ENCODE measurements at places on chromosomes 11 and 22. TPM values are rescaled to one million over a fixed set of nuclear protein-coding genes. Genes with fewer than 3 reads are reported as not detected.

Gene PLA2G6
- 3.5 TPM for total RNA-seq

GRCh38 chr11:76243193-76243956, 37.1 kb upstream of the WNT11 start:
- DNase-seq: no peak

Gene TP53I11
- 2.7 TPM for total RNA-seq

DNA sequence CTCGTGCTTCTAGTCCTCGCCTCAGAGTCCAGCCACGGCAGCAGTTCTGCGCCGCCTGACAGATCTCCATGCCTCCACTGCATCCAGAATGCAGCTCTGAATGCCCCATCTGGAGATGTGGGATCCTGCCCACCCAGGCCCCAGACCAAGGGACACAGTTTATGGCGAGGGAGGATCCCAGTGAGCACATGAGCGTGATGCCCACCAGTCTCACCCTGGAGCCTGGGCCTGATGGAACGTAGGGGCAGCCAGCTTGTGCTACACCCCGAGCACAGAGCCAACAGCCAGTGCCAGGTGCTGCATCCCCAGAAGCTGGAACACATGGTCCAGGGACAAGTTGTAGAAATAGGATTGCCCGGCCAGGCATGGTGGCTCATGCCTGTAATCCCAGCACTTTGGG, 10.4 kb downstream of the IGLL1 start:
- no peak for DNase-seq

Gene LRRC4C
- total RNA-seq: not detected

DNA sequence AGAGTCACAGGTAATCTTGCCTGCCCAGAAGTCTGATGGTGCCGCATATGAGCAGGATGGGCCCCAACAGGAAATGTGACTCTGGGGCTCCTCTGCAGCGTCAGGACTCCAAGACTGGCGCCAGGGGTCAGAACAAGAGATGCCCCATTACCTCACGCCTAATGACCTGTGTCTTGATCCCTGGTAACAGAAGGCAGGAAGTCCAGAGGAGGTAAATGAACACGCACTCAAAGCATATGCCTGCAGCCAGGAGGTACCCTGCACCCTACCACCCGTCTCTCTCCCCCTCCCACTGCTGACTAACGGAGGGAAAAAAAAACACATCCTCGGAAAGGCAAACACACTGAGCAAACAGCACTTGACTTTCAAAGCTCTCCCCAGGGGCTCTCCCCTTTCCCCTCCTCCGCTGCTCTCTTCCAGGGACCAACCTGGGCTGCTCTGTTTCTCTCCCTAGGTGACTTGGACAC, 37.3 kb downstream of the ABCC8 start:
- DNase-seq: no peak

Gene OR52H1
- total RNA-seq: not detected

DNA sequence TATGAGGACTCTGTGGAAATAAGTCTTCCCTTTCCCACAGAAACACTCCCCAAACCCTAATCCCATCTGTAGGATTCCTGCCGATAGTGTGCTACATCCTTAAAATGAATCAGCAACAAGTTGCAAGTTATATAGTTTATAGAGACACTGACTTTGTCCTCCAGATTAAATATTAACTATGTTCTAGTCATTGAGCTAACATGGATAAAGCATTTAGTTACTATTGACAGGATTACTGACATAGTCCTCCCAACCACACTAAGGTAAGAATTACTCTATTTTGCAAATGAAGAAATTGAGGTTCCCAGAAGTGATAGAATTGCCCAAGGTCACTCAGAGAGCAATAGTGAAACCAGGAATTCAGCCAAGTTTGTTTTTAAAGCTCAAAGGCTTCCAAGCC, 1.9 kb downstream of the OR52M1 start:
- no peak for DNase-seq

DNA sequence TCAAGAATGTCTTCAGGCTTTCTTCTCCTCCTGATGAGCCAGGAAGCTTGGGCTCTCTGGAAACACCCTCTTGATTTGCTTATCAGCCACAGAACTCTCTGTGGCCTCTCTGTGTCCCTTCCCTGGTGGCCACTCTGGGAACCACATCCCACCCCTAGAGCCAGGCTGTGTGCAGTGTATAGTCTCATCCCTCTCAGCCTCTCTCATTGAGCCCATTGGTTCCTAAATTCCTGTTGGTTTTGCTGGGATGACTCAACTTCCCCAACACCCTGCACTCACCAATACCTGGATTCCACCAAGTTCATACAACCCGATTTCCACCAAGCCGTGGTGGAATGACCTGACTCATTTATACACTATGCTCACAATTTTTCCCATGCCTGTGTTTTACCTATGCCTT, 5.2 kb downstream of the IRAG1 start:
- no peak for DNase-seq

DNA sequence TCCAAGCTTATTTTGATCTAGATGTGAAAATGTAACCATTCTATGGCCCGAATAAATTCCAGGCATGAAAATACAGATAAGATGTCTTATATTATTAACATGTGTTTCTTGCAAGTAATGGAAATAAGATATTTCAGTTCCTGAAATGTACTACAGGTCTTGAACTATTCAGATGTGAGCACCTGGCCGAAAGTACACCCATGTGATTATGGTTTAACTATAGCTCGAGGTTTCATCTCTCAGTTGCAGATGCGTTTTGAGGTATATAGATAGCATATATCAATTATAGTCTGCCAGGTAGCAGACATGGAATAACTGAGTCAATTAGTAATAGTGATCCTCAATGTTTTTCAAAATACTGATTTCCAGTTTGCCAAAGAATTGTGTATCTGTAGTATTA, 68.3 kb downstream of the DDIAS start:
- no peak for DNase-seq

GRCh38 chr11:45458269-45458668, 172.1 kb upstream of the SYT13 start:
- DNase-seq: no peak

GRCh38 chr11:72228844-72229231, 4.3 kb downstream of the INPPL1 start:
- no peak for DNase-seq

- no peak for DNase-seq
These were observed 294.1 kb upstream of the MTNR1B start for GRCh38 chr11:92675303-92675702.

Gene CDCA5
- 14.3 TPM for total RNA-seq

All from HFFc6 (cell line).